ENCODE measurements at places on chromosomes 2 and 18.

GRCh38 chr2:177885828-177886466, 186.6 kb downstream of the PDE11A start:
- no peak for DNase-seq

DNA sequence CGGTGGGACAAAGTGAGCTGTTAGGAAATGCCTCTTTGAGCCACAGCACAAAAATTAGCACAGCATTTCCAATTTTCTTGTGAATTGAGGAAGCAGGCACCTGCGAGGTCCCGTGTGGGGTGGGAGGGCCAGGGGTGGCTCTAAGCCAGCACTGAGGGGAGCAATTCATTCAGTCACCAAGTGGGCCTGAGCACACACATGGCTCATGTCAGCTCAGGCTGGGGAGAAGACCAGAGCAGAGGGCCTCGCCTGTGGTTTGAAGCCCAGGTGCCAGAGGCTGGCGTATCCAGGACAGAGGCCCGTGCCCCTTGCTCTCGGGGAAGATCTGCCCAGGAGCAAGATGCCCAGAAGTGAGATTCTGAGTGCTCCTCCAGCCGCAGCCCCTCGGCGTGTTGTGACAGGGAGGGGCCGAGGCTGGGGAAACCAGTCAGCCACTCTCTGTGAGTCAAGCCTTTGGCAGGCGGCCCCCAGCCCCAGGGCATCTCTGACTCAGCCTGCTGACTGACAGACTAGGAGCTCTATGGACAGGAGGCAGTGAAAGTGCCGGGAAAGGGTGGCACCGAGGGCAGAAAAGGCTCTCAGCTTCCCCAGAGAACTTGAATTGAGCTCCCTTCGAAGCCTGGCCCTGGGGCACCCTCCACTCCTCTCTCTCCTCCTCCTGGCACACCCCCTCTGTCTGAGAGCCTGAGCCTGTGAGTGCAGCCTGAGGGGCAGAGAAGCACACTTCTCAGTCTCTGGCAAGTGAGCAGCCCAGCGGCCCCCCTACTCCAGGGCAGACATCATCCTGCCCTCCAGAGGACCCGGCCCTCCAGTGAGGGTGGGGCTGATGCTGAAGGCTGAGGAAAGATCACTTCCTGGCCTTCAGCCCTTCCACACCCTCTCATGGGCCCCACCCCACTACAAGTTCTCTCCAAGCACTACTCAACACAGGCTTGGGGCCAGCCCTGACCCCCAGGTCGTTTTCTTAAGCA, 32.3 kb downstream of the CYP26B1 start:
- DNase-seq, result no peak

DNA sequence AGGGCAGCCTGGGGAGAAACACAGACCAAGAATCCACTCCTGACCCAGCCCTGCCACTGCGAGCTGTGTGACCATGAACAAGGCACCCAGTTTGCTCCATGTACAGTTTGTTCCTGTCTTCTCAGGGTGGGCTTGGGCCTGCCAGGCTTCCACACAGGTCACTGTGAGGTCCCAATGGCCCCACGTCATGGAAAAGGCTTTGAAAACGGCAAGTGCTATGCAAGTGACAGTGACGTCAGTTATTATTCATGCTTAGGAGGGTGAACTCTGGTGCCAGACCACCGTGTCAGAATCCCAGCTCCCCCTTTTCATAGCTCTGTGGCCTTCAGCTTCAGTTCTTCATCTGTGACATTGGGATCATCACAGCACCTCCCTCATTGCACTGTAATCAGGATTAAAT, 87.1 kb downstream of the TNS1 start:
- no peak for DNase-seq

GRCh38 chr2:3635171-3635974, 22.6 kb upstream of the ALLC start:
- no peak for DNase-seq

GRCh38 chr2:190860985-190861680, 19.5 kb upstream of the GLS start:
- DNase-seq, result no peak

- no peak for DNase-seq
These were observed 47.6 kb upstream of the LGALSL start for GRCh38 chr2:64406407-64406774.
